SHP77 (cell line): ENCODE measurements at places on chromosomes 13 and 19.

GRCh38 chr13:50873467-50873866, 30.0 kb upstream of the DLEU7 start:
- DNase-seq = no peak

GRCh38 chr19:30453743-30454142, 81.6 kb downstream of the ZNF536 start:
- DNase-seq = no peak

- no peak for DNase-seq
Observed at GRCh38 chr19:8074501-8074900, 21.9 kb downstream of the CCL25 start.

DNA sequence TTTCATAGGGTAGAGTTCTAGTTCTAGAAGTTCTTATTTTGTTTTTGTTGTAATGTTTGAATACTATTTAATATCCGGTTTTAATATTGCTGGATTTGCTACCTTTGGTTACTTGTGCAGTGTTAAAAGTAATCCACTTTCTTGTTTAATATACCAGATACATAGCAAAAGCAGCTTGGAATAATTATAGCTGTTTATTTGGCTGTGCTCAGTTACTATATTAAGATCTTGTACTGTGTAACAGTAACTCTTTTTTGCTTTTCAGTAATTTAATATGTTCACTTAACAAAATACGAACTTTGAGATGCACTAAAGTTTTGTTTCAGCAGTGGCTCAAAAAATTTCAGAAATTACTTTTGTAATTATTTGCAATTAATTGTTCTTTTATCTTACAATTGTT, 50.9 kb downstream of the AKAP11 start:
- DNase-seq = no peak

- no peak for DNase-seq
Observed at GRCh38 chr19:14565765-14566711, 5.8 kb downstream of the NDUFB7 start.
